ENCODE measurements at places on chromosomes 1 and 21.

DNA sequence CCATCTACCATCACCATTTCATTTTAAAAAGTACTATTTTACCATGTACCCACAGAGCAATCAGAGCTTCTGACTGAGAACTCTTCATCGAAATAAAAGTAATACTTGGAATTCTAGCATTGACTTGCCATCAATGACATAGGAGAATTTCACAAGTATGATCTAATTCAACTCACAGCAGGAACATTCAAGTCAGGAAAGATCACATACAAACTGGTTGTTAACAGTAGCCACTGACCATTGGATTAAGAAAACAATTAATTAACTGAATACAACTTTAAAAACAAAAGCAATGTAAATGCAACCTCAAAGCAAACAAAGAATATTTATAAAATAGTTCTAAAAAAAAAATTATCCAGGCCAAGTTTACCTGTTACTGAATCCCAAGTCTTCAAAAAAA, 18.8 kb downstream of the RNF115 start:
- DNase-seq, result no peak

DNA sequence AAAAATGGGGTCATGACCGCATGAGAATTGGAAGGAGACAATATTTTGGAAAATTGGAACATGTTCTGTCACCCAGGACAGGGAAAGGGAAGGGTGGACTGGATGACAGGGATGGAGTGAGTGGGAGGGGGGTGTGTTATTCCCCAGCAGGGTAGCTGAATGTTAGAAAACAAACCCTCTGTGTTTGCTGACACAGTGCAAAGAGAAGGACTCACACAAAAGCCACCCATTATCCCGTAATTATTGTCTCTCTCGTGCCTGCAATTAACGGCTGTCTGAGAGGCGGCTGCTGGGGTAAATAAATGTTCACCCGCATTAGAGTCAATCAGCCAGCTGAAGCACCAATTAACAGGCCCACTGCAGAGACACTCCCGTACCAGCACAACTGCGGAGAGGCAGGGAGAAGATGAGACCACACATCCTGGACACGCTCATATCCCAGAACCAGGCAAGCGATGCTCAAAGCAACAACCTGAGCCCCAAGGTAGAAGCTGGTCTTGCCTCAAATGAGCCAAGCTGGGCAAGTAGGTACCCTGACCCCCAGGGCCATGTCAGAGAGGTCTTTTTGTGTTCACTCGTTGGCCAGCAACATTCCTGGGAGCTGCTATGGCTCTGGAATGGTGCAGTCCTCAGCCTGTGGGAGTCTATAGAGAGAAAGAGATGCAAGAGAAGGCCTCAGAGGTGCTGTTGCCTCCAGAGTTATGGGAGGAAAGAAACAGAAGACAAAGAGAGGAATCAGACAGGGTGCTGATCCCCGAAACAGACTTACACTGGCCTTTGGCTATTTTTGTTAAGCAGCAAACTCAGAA, 19.4 kb downstream of the PLEKHA6 start:
- no peak for DNase-seq

DNA sequence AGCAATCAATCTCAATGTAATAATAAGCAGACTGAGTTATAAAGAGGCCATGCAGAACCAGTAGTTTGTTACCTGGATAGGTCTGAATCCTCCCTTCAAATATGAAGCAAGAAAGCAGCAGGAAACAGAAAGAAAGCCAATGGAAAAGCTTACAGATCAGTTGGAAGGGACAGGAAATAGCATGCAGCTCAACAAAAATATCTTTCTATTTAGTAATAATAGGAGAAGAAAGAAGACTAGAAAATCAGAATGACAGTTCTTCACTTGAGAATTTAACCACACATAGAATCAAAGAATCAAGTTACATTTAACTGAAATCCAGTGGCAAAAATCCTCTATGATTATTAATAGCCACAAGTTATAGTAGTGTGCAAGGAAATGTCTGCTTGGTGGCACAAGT, 194.4 kb downstream of the EIF4G3 start:
- DNase-seq, result no peak

DNA sequence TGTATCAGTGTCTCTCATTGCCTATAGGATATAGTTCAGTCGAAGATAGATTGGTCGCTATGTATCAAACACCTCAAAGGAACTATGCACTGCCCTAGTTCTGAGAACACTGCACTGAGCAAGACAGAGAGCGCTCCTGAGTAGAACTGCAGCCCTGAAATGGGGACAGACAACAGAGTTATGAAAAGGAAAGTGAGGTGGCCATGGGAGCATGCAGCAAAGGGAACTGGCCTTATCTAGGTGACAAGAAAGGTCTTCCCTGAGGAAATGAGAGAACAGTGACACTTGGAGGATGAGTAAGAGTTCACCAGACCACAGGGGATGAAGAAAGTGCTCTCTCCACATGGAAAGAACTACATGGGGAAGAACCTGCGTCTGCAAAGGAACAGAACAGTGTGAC, 7.5 kb upstream of the G0S2 start:
- DNase-seq, result no peak

GRCh38 chr21:28752131-28752530, 240.5 kb downstream of the LTN1 start:
- DNase-seq, result no peak

DNA sequence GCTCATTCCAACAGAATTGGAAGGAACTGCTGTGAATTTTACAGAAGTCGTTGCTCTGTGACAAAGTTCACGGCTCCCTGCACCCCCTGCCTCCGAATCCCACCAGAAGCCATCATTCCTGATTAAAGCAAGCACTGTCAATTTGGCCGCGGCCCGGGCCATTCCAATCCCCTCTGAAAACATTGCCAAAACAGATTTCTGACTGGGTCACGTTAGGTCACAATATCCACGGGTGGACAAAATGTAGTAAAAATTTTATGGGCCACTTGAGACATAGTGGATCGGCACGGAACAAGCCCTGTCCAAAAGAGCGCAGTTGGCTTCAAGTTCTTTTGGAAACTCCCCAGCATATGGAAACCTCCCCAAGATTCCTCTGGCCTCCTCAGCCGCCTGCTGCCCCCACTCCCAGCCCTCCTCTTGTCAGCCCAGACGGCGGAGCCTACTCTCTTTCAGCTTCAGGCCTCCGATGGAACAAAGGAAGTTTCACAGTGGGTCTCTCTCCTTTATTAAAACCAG, 67.2 kb upstream of the IFNAR2 start:
- DNase-seq, result no peak

DNA sequence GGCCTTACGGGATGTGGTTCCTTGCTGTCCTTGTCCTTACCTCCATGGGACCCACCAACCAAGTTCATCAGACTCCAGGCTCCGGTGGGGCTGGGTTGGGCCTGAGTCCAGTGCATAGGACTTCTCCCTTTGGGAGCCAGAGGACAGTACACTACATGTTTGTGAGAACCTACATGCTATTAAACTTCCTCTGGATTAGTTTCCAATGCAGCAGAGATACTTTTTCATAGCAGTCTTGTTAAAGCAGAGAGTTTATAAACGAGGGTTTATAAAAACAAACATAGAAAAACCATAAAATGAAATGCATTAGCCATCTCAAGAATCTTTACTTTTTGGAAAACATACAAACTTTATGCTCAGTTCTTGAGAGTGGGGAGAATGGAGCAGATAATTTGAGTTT, 33.4 kb downstream of the INKA2 start:
- DNase-seq, result no peak

- DNase-seq, result no peak
These were observed 6.6 kb upstream of the THRAP3 start for GRCh38 chr1:36217670-36218069.

GRCh38 chr1:69126796-69127195, 440.9 kb upstream of the LRRC7 start:
- DNase-seq, result no peak

- DNase-seq, result no peak
These were observed 138.6 kb upstream of the JUN start for GRCh38 chr1:58922302-58923089.

GRCh38 chr1:111988377-111988742, 1.1 kb downstream of the KCND3 start:
- DNase-seq, result no peak

GRCh38 chr1:31785020-31785946, 21.1 kb upstream of the ADGRB2 start:
- no peak for DNase-seq

GRCh38 chr1:65658122-65658521, 134.6 kb upstream of the PDE4B start:
- no peak for DNase-seq

GRCh38 chr1:20223551-20224419, 37.5 kb upstream of the PLA2G2C start:
- no peak for DNase-seq

DNA sequence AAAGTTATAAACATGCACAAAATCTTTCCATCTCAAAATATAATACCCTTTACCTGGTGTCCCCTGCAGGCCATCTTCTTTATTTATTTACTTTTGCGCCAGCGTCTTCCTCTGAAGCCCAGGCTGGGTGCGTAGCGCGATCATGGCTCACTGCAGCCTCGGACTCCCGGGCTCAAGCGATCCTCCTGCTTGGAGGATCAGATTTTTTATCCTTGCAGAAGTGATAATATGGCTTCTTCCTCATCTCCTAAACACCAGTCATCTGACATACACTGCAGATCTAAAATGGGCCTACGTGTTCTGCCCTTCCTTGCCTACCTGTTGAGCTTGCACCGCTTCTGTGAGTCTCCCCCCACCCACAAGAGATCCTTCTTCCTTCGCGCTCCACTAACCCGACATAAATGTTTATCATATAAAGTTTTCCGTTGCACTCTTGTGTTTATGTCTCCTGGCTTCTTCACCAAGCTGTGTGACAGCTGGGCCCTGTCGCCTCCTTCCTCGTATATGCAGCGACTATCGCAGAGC, 506 bp upstream of the SRP9 start:
- DNase-seq, result no peak

DNA sequence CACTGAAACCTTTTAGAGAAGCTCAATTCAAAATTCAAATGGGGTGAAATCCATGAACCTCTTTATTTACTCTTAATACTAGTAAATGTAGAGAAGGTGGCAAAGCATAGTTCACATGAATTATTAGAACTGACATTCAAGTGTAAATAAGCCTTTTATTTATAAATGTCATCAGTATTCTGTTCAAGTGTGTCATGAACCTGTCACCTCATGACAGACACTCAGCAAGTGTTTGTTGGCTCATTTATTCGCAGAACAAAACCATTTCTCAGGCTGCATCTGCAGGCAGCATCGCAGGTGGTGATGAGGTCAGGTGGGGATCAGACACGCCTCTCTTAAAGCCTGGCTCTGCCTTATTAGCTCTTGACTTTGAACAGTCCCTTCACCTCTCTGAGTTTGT, 116.6 kb downstream of the SETD4 start:
- no peak for DNase-seq

DNA sequence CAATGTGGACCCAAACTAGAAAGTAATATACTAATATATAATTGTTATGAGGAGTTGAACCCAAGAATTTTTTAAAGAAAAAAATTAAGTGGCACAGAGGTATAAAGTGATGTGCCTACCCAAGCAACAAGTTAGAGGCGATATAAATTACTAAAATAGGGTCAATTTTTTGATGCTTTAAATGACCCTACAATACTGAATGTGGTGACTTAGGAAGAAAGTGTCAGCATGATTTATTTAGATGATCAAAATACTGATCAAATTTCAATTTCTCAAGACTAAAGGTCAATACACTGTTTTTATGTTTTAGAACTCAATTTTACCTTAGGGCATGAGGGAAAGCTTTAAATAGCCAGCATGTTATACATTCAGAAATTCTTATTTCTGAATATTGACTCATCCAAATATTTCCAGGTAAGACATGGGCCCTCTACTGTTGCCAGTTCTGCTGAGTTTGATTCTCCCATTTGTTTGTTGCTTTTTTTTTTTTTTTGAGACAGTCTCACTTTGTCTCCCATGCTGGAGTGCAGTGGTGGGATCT, 20.1 kb downstream of the SCAF4 start:
- no peak for DNase-seq

DNA sequence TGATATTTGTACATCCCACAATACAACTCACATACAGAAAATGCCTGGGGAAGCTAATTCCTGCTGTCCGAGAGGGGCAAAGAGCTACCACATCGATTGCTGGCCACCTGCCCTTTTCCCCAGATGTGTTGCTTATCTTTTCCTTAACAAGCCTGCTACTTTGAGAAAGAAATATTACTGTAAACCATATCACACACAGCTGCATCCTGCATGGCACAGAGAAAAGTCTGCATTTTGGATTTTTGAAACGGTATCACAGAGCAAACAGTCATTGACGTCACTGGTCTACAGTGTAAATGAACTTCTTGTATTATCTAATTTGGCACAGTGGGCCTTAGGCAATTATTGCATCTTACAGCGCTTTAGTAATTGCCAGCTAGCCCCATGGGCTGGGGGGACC, 164.7 kb downstream of the CLIC6 start:
- DNase-seq, result no peak

DNA sequence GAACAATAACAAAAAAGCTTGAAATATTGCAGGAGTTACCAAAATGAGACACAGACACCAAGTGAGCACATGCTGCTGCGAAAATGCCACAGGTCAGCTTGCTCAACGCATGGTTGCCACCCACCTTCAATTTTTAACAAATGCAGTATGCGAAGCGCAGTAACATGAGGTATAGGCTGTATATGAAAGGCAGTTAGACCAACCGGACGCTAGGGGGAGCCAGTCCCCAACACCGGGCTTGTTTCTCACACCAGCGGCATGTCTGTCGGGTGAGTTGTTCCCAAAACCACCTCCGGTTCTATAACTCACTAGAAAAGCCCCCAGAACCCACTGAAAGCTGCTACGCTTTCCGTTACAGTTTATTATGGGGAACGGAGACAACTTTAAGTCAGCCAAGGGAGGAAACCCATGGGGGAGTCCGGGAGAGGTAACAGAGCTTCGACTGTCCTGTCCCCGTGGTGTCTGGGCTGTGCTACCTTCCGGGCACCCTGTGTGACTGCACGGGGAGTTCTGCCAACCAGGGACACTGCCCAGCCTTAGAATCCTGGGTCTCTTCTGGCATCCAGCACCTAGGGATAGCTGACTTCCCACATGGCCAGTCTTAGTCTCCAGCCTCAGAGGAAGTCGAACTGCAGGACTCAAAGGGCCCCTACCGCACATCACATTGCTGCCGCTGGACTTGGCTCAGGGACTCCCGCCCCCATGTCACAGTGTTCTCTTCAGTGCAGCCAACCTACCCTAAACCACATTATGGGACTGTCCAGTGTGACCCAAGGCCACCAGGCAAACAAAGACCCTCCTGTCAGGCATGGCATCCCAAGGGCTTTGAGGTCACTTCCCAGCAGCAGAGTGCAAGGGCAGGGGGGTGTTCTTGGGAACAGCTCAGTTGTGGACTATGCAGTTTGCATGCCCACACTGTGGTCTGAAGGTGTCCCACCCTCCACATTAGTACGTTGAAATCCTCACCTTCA, 14.0 kb downstream of the RNF187 start:
- peak; percentile 87 for DNase-seq

DNA sequence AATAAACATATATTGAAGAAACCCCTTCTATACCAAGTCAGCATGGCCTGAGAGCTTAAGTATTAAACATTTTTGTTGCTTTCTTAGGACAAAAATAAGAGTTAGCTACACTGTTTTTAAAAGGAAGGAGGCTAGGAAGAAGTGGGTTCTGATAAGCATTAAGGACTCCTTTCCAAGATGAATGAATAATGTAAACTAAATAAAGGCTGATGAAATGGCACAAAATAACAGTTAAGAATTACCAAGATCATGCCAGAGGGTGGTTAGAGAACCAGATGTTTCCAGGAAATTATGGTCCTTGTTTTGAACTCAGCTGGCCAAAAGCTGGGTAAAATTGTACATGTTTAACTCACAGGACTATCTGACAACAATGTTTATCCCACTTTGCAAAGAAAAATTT, 114.1 kb upstream of the ETS2 start:
- DNase-seq, result no peak

Measured in stimulated activated CD4-positive, alpha-beta T cell treated with anti-CD3 and anti-CD28 coated beads, Interleukin-1b, Interleukin-23, amount 100 ng/mL, for 4 hours (primary cell).